ENCODE measurements at places on chromosomes 4 and X. TPM values are rescaled to one million over a fixed set of nuclear protein-coding genes. Genes with fewer than 3 reads are reported as not detected.

Gene PCDH7
- 169 TPM for total RNA-seq

Gene SLC4A4
- total RNA-seq, result 0.40 TPM

Gene STK32B
- total RNA-seq, result 4.1 TPM

Gene HSD17B13
- total RNA-seq, result under 0.01 TPM

Gene PLP2
- total RNA-seq, result 28.7 TPM

Gene TRIM60
- not detected for total RNA-seq

Gene TASL
- not detected for total RNA-seq

Gene SRP72
- 62.4 TPM for total RNA-seq

Gene YIPF7
- 0.12 TPM for total RNA-seq

Gene SERTM2
- total RNA-seq, result not detected

Gene C1QTNF7
- 1.1 TPM for total RNA-seq

Gene RCHY1
- 32.6 TPM for total RNA-seq

Gene PCDH11X
- not detected for total RNA-seq

Gene PAK3
- 2.6 TPM for total RNA-seq

Gene PARM1
- 3.2 TPM for total RNA-seq

Gene FAM9C
- not detected for total RNA-seq

Gene ETDA
- not detected for total RNA-seq

Gene SLC9B1
- 4.9 TPM for total RNA-seq

Gene PAGE1
- not detected for total RNA-seq

Gene AKAP4
- total RNA-seq, result not detected

Gene CTSO
- total RNA-seq, result 26.0 TPM

Gene SLC34A2
- not detected for total RNA-seq

Gene TSC22D3
- 10.7 TPM for total RNA-seq

Gene RBM46
- under 0.01 TPM for total RNA-seq

Gene SLC7A11
- total RNA-seq, result 50.8 TPM

Gene POU3F4
- under 0.01 TPM for total RNA-seq

Gene ERAS
- total RNA-seq, result not detected

Gene CD38
- total RNA-seq, result under 0.01 TPM

Gene RTL3
- total RNA-seq, result not detected

Gene FAM9B
- not detected for total RNA-seq

Gene GPR82
- total RNA-seq, result not detected

Gene GAGE2A
- total RNA-seq, result not detected

Gene TCEAL7
- 25.2 TPM for total RNA-seq

Gene MUC7
- total RNA-seq, result not detected

Gene PRRG3
- not detected for total RNA-seq

Gene MAGEA11
- total RNA-seq, result not detected

Gene SORBS2
- 3.4 TPM for total RNA-seq

Gene TMPRSS11F
- not detected for total RNA-seq

Gene CENPVL3
- not detected for total RNA-seq

Gene NKRF
- total RNA-seq, result 3.8 TPM

Gene MID1
- 10.7 TPM for total RNA-seq

Gene BMPR1B
- 2.2 TPM for total RNA-seq

Data from aortic smooth muscle cell (primary cell).